ENCODE measurements at places on chromosomes 3 and 15.

- DNase-seq, result no peak
Observed at GRCh38 chr15:61871926-61872522, 188.2 kb downstream of the VPS13C start.

DNA sequence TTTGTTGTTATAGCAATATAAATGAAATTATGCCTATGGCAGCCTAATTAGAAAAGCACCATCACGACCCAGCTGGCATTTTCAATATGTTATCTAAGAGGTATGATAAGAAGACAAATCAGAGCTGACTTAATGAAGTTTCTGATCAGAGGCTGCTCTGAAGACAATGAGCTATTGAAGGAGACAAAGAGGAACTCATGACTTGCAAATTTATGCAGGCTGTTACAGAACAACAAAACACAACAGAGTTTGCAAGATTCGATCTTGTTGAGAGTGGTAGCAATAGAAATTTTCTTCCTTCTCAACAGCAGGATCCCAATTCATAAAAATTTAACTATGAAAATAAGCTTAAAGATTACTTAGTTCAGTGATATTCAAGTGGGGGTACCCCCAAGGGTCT, 7.7 kb downstream of the CCDC54 start:
- no peak for DNase-seq

DNA sequence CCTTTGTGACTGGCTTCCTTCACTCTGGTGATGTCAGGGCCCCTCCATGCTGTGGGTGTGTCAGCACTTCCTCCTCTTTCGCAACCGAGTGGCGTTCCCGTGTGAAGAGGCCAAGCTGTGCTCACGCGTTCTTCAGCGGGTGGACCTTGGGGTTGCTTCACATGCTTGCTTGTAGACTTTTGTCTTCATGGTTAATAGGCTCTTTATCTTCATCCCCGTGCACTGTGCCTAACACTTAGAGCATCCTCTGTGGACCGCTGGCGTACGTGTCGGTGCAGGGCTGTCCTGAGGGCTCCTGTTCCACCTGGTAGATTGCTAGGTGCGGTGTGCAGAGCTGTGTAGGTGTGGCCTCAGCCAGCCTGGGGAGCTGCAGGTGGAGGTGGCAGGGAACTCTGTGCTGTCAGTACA, 182.3 kb downstream of the OR4M2 start:
- peak; percentile 53 for DNase-seq

DNA sequence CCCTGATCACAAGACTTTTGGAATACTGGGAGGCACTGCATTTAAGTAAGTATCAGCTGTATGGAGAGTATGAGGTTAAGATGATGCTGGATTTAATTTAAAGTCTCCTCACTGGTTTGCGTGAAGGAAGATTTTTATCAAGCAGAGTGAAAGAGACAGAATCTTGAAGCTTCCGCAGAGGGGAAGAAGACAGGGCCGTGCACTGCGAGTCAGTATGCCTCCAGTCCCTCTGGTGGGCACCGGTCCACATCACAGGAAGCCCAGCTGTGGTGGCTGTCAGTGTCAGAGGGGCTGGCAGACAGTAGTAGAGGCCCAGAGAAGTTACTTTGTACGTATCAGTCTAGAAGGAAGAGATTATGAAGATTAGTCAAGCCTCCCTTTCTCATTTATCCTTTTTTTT, 379.0 kb upstream of the TPRG1 start:
- no peak for DNase-seq

GRCh38 chr3:185824051-185825005, 514 bp downstream of the IGF2BP2 start:
- DNase-seq, result no peak

DNA sequence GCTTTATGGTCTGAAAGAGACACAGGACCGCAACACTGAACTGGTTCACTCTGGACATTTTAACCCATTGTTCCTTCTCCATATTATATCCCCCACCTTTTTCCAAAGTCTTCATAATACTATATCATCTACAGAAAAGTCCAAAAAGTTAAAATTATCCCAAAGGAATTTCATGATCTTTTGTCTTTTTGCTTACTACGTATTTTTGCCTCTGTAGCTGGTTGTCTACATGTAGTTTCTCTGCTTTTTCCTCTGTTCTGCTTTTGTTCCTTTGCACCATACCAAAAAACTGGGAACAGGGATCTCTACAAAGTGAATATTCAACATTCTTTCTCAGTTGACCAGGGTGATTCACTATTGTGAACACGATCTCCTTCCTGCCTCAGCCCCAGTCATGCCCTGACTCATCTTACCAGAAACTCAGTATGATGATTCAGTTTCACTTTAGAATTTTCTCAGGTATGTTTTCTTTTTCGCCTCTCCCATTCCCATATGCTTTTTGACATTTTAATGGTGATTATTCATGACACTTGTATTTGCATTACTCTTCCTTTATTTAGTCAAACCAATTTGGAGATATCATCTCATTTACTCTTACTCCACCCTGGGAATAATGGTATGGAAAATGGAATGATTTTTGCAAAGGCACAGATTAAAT, 14.5 kb downstream of the EMC4 start:
- no peak for DNase-seq

GRCh38 chr3:33047842-33048834, 48.8 kb downstream of the GLB1 start:
- DNase-seq, result peak; percentile 34

- no peak for DNase-seq
Observed at GRCh38 chr3:140265302-140265701, 330.3 kb downstream of the CLSTN2 start.

DNA sequence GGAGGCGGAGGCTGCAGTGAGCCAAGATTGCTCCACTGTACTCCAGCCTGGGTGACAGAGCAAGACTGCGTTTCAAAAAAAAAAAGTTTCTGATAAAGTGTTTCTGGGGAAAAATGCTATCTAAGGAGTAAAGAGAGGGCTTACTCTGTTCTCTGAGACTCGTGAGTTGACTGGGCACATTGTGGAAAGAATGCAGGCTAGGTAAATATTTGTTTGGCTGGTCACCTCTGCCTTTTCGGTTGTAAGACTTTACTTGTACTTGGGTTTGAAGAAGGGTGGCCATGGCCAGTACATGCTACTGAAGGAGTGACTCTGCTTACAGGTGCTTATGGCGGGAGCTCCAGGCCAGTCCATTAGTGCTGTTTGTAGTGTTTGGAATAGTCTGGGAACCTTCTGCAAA, 68.7 kb downstream of the RUBCN start:
- DNase-seq, result no peak

DNA sequence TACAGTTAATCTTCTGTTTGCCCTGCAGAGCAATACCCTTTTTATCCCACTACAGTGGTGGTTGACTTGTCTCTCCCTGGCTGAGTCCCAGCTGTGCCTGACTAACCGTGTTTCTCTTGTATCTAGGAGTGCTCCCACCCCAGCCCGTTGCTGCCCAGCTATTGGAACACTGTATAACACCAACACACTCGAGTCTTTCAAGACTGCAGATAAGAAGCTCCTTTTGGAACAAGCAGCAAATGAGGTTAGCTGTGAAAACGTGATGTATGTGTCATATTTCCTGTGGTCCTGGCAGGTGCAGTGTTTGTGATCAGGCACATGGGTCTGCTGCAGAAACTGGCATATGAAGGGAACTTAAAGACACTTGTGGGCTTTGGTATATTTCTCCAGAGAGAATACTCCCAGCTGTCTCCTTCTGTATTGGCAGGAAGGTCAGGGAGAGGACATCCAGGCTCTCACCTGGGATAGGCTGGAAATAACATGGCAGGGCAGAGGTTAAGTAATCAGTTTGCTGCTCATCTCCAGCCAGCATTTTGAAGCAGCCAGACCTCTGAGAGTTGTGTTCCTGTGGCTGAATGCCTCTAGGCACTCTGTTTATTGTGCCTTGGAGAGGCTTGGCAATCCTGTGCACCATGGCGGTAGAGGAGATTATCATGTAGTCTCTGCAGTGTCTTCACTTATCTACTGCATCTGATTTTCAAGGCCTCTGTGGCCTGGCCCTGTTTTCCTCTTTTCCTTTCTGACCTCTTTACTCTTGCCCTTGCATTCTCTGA, 34.8 kb downstream of the ATG7 start:
- DNase-seq, result no peak

DNA sequence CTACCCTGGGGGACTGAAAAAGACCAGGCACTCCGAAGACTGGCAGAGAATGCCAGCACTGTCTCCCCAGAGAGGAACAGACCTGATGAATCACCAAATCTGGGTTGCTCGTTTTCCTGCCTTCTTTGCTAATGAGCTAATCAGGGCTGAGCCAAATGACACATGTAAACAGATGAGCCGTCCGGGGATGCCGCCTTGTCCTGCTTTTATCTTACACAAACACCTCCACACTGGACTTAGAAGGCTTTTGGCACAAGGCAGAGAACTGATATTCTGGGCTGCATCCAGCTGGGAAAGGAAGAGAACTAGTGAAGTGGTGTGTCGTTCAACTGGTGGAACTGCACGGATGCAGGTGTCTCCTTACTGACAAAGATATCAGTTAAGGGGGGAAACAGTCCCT, 88.1 kb downstream of the MECOM start:
- DNase-seq, result no peak

- DNase-seq, result no peak
Observed at GRCh38 chr15:56729561-56729960, 3.7 kb downstream of the ZNF280D start.

Measured in CD8-positive, alpha-beta memory T cell (primary cell).